ENCODE measurements at places on chromosomes 6 and 20. TPM values are rescaled to one million over a fixed set of nuclear protein-coding genes. Genes with fewer than 3 reads are reported as not detected.

The TMEM217 gene
- 1.6 TPM for total RNA-seq

The EBF4 gene
- 6.7 TPM for total RNA-seq

The CLVS2 gene
- total RNA-seq: not detected

The TMC2 gene
- total RNA-seq: not detected

The MGME1 gene
- 13.7 TPM for total RNA-seq

The ZSCAN26 gene
- total RNA-seq: 22.9 TPM

The C6orf52 gene
- 1.2 TPM for total RNA-seq

The SCUBE3 gene
- total RNA-seq: not detected

The ANKRD6 gene
- 3.3 TPM for total RNA-seq

The KPNA5 gene
- 34.1 TPM for total RNA-seq

The IP6K3 gene
- total RNA-seq: not detected

The HLA-DRB5 gene
- total RNA-seq: 1.3 TPM

The ANKRD66 gene
- total RNA-seq: not detected

The FAXC gene
- not detected for total RNA-seq

DNA sequence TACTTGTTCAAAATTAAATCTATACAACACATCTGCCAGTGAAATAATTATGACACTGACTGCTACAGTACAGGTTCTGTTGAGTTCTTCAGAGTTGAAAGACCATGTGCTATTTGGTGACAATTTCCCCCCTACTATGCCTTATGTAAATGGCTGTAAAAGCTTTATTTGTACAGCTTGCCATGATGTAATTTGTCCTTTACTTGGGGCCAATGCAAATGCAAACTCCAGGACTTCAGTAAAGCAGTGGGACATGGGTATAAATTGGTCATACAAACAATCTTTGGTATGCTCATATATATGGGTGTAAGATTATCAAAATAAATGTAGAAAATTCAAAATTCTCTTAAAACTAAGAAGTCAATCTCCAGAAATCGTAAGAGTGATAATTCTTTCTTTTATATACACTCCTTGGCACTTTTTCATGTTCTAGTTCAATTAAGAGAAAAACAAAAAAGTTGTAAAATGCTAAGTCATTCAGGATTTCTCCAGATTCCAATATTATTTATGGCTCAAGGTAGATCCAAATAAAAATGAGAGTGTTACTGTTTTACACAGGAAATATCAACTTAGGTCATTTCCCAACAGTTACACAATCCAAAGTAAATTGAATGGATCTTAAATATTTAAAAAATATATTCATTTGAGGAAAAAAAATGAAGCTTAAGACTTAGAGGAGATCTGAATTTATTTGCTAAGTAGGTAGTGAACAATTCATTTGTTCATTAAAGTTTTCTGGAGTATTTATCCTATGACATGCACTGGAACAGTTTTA, 1310.5 kb upstream of the CITED2 start:
- H3K27me3 ChIP-seq: no peaks in the 10 kb centered on the region
- no peaks in the 10 kb centered on the region for H3K36me3 ChIP-seq
- no peak overlapping the region for H3K27ac ChIP-seq
- H3K4me1 ChIP-seq: no peaks in the 10 kb centered on the region
- no peak overlapping the region for H3K4me3 ChIP-seq

- no peak overlapping the region for H3K4me3 ChIP-seq
- H3K27me3 ChIP-seq: no peaks in the 10 kb centered on the region
- H3K27ac ChIP-seq: no peak overlapping the region
- no peaks in the 10 kb centered on the region for H3K4me1 ChIP-seq
Measured at GRCh38 chr6:77383026-77383425, 80.3 kb downstream of the HTR1B start.

DNA sequence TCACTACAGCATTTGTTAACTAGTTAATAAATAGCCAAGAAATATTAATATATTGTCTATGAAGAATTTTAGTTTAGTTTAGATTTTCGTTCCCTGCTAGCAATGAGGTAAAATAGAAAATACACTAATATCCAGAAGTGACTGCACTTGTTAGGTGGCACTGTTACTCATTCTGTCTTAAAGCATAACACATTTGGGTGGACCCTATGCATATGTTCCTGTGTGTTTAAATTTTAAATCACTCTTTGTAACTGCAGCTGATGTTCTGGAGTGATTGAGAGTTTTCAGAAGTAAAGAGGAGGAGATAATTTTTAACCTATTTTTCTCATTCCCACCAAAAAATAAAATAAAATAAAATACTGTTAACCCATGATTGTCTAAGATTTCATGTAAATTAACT, 73.9 kb upstream of the SOX4 start:
- DNase-seq: no peak
- no peak overlapping the region for H3K4me3 ChIP-seq
- no peak overlapping the region for H3K27ac ChIP-seq
- H3K4me1 ChIP-seq: no peaks in the 10 kb centered on the region
- no peaks in the 10 kb centered on the region for H3K27me3 ChIP-seq
- no peaks in the 10 kb centered on the region for H3K36me3 ChIP-seq

DNA sequence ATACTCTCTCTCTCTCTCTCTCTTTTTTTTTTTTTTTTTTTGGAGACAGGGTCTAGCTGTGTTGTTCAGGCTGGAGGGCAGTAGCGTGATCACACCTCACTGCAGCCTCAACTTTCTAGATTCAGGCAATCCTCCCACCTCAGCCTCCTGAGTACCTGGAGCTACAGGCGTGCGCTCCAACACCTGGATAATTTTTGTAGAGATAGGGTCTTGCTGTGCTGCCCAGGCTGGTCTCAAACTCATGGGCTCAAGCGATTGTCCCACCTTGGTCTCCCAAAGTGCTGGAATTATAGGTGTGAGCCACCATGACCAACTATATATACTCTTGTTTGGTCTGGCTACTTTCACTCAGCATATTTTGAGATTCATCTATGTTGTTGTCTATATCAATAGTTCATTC, 154.9 kb downstream of the ZFAND3 start:
- no peak overlapping the region for H3K27ac ChIP-seq
- no peaks in the 10 kb centered on the region for H3K36me3 ChIP-seq
- no peaks in the 10 kb centered on the region for H3K27me3 ChIP-seq
- DNase-seq: no peak

GRCh38 chr6:118319894-118320649, 228.0 kb upstream of the PLN start:
- no peak for DNase-seq
- H3K27ac ChIP-seq: no peak overlapping the region
- no peak overlapping the region for H3K4me3 ChIP-seq
- H3K36me3 ChIP-seq: no peaks in the 10 kb centered on the region
- no peaks in the 10 kb centered on the region for H3K4me1 ChIP-seq
- H3K27me3 ChIP-seq: no peaks in the 10 kb centered on the region

DNA sequence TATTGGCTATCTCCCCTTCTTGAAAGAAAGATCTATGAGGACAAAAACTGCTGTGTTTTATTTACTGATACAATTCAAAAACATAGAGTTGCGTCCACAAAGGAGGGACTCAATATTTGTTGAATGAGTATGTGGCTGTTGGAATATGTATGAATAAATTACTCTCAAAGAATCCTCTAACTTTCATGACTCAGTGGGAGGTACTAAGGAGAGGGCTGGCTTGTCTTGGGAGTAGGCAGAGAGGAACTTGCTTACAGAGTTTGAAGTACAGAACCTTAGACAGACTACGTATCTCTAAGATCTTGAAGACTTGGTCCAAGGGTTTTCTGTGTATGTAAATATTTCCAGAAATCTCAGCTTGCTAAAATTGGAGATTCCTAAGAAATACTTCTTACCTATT, 504.0 kb upstream of the PTCHD4 start:
- H3K4me3 ChIP-seq: no peak overlapping the region
- DNase-seq: no peak
- no peaks in the 10 kb centered on the region for H3K27me3 ChIP-seq
- no peak overlapping the region for H3K27ac ChIP-seq
- H3K4me1 ChIP-seq: no peaks in the 10 kb centered on the region
- no peaks in the 10 kb centered on the region for H3K36me3 ChIP-seq

DNA sequence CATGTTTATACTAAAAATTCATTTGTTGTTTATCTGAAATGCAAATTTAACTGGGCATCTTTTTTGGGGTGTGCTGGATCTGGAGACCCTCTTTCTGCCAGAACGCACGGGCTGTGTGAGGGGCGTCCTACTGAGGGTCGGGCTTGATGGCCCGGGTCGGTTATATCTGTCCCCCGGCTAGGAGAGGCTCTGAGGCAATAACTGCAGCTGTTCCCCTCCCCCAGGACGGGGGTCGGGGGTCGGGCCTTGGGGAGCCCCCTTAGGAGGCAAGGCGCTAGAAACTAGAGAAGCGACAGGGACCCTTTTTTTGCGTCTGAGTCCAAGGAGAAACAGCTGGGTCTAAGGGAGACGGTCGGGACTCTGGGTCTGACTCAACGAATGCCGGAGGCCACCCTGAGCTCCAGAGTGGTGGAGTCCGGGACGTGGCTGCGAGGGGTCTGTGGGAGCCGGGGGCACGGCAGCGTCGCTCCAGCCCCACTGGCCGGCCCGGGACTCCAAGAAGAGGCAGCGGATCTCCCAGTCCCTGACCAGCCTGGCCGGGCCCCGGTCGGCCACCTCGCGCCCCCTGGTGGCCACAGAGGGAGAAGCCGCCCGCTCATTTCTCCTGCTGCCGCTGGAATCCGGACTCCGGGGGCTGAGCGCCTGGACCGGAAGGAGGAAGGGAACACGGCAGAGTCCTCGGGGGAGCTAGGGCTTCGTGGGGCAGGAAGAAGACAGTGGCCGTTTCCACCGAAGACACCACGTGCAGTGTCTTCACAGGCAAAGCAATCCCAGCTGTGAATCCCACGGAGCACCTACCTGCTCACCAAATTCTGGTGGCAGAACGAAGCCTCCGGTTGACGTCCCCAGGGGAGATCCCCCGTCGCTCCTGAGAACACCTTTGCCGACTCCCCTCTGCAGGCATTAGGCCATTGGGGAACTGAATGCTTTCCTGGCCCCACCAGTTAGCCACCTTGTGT, 24.0 kb upstream of the SCML4 start:
- peak; percentile 81 for DNase-seq
- H3K27me3 ChIP-seq: no peaks in the 10 kb centered on the region
- no peaks in the 10 kb centered on the region for H3K4me1 ChIP-seq
- peak overlapping the region; percentile 67 for H3K27ac ChIP-seq
- no peaks in the 10 kb centered on the region for H3K36me3 ChIP-seq
